ENCODE measurements at places on chromosomes 1 and 21.

DNA sequence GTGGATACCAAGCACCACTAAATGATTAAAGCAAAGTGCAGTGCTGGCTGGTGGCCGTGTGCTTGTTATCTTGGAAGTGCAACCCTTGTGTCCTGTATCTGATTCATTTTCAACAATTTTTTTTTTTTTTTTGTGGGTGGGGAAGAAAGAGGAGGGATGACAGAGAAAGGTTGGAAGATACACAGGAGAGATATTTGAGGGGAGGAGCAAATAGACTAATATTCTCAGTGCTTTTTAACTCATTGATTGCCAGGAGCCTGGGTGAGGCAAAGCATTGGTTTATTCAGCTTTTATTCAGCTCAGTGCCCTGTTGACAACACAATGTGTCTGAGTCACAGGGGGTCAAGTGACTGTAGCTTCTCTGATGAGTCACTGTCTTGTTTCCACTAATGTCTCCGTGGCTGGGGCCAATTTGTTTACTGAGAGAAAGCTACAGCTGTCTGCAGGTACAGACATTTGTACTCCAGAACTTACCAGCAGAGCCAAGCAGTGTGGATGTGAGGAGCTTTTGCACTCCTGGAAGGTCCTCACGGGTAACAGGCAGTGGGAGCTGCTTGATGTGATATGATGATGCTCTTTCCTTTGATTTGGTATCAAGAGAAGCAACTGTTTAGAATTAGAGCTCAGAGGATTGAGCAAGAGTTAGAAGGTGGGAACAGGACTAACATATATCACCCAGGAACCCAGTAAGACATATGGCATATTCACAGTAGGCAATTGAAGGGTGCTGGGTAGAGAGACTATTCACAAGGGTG lies 23.6 kb upstream of the DNM3 start:
- DNase-seq: no peak

DNA sequence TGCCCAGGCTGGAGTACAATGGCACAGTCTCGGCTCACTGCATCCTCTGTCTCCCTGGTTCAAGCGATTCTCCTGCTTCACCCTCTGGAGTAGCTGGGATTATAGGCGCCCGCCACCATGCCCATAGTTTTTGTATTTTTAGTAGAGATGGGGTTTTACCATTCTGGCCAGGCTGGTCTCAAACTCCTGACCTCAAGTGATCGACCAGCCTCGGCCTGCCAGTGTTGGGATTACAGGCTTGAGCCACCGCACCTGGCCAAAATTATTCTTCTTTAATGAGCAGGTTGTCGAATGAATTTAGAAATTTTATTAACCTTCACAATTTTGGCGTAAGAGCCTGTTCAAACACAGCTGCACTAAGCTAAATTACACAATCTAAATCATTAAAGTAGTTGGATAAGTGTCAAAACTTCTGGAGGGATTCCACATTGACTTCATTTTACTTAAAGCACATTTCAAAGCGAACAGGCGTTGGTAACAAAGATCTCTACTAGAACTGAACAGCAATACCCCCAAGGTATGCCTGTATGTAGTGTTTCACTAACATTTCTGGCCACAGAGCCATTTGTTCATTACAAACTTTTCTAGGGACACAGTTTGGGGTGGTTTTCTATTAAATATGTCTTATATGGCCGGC lies 5.2 kb upstream of the CTH start:
- no peak for DNase-seq

DNA sequence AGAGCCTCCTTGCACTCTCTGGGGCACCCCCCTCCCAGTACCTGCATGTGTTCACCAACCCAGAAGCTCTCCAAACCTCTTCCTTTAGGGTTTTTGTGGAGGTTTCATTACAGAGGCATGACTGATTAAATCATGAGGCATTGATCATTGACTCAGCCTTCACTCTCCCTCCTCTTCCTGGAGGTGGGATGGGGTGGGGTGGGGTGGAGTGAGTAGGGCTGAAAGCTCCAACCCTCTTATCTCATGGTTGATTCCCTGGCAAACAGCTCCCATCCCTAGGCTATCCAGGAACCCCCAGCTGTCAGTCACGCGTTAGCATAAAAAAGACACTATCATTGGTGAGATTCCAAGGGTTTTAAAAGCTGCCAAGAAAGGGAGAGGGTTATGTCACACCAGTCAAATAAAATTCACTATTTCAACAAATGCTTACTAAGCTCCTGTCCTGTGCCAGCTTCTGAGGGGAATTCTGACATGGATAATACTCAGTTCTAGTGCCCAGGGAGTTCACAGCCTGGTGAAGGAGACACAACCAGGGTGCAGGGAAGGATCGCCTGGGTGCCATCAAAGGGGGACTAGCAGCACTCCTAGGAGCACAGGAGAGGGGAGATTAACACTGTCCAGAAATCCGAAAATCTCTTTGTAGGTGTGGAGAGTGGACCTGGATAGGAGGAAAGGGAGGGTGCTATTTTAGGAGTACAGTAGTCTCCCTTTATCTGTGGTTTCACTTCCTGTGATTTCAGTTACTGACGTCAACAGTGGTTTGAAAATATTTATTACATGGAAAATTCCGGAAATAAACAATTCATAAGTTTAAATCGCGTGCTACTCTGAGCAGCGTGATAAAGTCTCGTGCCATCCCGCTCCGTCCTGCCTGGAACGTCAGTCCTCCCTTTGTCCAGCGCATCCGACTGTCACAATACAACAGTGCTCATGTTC lies 6.8 kb upstream of the IL24 start:
- DNase-seq: no peak

GRCh38 chr1:229325853-229326487 lies 16.9 kb downstream of the CCSAP start:
- no peak for DNase-seq

- DNase-seq: no peak
Observed at GRCh38 chr1:69121723-69122122, 446.0 kb upstream of the LRRC7 start.

DNA sequence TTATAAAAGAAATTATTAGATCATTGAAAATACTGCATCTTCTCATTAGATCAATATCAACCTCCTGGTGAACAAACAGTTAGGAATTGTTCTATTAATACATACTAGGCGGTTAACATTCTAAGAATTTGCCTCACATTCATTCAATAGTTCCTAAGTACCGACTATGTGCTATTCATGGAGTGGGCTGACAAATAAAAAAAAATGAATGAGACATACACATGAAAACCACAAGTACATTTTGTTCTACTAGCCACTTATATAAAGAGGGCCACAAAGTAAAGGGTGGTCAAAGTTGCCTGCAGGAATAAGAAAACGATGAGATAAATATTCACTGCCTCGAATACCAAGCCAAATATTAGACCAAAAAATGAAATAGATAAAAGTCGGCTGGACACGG lies 294.4 kb downstream of the SDCCAG8 start:
- no peak for DNase-seq

DNA sequence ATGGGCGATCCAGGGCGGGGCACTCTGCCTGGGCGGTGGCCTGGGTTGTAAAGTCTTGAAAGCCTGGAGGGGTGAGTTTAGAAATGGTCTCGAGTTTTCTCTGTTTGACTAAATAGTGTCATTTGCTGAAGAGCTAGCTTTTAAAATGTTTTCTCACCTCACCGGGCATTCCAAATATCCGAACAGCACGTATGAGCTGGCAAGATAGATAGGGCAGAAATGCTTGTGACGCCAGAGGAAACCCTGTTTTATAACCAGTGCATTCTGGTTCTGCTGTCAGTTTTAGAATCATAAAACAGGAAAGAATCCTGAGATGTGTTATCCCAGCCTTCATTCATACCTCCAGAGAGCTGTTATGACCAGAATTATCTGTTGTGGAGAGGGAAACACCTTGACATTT lies 725 bp downstream of the RTCA start:
- DNase-seq: no peak

GRCh38 chr1:243916160-243916559 lies 66.1 kb upstream of the AKT3 start:
- no peak for DNase-seq

DNA sequence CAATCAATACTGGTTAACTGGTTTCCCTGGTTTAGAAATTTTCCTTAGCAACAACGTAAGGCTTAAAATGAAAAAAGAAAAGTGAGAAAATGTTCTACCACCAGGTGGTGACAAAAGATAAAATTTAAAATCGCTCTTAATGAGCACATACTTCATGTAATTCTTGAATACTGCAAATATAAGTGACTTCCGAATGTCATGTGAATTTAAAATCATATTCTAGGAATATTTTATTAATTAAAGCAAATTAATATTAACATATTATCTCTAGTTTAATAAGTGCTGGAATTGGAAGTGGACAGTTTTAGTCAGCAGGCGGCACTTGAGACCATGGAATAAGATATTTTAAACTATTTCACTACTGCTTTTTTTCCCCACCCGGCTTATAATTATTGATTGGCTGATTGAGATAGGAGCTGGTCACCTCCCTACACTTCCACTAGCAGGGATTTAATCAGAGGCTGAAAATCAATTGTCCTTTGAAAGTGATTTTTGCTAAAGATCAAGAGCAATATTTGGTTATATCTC lies 5.0 kb upstream of the ADAMTS1 start:
- peak; percentile 31 for DNase-seq

DNA sequence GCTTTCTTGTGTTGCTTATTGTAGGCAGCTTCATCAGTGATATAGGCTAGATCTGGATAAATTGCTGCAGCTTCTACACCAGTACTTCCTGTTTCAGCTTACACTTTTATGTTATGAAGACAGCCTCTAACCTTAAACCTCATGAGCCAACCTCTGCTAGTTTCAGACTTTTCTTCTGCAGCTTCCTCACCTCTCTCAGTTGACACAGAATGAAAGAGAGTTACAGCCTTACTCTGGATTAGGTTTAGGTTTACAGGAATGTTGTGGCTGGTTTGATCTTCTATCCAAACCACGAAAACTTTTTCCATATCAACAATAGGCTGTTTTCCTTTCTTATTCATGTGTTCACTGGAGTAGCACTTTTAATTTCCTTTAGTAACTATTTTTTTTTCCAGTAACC lies 76.9 kb upstream of the RNPC3 start:
- DNase-seq: no peak

DNA sequence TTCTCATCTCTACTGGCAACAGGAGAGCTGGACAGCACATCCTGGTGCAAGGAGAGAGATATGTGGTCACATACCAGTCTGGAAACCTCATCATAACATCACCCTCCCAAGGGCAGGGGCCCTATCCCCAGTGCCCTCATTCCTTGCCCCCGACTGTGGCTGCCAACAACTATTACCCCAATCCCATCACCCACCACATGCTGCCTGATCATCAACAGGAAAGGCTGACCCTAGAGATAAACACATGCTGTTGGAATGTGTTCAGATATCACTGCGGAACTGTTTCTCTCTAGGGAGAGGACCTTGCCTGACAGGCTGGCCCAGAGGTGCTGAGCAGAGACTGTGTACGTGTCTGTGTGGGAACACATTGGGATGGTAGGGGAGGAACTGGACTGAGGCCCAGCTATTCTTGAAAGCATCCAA lies 4.5 kb upstream of the INKA2 start:
- DNase-seq: no peak

GRCh38 chr1:153635872-153636271 lies 2.0 kb downstream of the CHTOP start:
- no peak for DNase-seq

DNA sequence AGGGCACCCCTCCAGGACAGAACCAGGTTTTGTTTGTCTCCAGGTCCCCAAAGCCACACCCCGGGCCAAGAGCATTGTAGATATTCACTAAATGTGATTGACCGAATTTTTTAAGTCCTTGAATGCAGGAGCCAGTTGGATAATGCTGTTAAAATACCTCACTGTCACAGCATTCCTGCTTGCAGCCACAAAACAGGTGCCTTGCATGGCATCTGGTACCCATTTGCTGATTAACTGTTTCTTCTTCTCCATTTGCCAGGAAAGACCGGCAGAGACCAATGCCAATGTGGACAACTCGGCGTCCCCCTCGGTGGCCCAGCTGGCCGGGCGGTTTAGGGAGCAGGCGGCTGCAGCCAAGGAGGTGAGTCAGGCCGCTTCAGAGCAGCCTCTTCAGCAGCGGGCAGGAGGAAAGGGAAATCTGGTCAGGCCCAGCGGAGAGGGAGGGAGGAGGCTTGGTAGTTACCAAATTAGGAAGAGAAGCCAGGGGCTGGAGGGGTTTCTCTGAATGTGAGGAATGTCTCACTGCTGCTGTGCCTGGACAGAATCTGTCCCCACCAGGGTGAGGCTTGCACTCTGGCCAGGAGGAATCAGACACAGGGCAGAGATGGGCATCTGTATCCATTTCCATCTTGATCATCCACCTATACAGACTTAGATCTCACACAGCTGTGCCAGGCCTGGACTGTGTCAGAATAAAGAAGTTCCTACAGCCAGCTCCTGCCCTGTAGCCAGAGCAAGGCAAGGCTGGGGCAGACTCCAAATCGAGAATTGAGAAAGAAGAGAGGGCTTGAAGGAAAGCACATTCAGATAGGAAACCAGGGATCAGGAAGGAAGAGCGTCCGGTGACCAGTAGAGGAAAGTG lies 37.9 kb upstream of the MPZL1 start:
- peak; percentile 74 for DNase-seq

DNA sequence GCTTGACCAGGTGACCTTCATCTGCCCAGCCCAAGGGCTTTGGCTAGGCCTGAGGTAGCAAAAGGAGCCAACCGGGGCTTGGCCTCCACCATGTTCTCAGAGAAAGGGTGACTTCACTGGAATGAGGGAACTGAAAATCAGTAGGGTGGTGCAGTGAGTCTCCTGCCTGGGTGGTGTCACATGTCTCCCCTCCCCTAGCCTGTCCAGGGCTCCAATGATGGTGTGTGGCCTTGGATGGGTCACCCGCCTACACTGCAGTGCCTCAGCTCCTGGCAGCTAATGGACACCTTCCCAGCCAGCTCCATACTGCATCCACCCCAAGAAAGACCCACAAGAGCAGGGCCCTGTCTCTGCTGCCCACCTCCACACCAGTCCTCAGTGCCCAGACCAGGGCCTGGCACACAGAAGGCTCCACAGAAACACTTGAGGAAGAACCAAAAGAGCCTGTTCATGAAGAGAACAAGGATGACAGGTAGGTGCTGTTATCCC lies 678.7 kb downstream of the MATN1 start:
- no peak for DNase-seq

DNA sequence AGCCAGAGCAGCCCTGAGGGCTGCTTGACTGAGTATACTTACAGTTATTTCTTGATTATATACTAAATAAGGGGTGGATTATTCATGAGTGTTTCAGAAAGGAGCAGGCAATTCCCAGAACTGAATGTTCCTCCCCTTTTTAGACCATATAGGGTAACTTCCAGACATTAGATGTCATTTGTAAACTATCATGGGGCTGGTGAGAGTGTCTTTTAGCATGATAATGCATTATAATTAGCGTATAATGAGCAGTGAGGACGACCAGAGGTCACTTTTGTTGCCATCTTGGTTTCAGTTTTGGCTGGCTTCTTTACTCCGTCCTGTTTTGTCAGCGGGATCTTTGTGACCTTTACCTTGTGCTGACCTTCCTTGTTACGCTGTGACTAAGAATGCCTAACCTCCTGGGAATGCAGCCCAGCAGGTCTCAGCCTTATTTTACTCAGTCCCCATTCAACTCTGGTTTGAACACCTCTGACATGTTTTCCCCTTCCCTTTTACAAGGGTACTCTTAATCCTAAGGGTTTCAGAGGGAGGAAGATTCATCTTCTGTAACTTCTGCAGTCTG lies 16.2 kb downstream of the KCTD3 start:
- DNase-seq: no peak

- no peak for DNase-seq
Observed at GRCh38 chr1:109635862-109636200, 16.2 kb downstream of the AMPD2 start.

All from cerebellar nuclear complex (tissue), 1 donor.